T-helper 2 cell treated with Interferon-gamma antibody and Interleukin-4, amounts not matched to agents 5 μg/mL and 100 μg/mL, for 36 hours (primary cell): ENCODE measurements at places on chromosomes 5 and 9.
A peak's percentile ranks its signal among the peaks of the same experiment; 100 is the strongest.

DNA sequence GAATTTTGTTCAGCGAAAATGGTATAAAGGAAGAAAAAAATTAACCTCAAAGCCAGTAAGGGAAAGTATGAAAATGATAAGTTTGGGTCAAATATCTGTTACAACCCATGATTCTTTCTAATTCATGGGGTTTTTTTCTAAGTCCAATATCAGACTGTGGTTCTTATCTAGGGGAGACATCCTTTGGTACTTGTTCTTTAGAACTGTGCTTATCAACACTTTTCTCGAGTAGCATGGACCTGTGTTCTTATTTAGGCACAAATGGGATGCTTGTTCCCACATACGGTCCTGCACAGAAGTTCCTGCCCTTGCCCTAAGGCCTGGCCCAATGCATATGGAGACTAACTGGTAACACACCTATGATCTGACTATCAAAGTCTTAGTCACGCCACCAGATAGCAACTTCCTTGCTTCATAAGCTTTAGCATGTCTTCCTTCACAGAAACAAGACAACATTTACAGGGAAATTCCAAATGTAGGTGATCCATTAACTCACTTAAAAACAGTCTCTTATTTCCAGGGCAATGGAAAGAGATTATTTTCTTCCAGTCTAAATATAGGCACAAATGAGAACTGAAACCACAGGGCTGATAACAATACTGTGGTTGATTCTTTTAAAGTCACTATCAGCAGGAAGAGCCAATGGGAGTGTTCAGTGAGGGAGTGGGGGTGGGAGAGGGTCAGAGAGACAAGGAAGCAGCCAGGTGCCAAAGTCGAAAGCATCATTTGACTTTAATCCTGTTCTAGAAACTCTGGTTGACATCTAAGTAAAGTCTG lies 268.8 kb upstream of the ANKRD55 start:
- no peaks in the 10 kb centered on the region for H3K36me3 ChIP-seq
- no peaks in the 10 kb centered on the region for H3K27me3 ChIP-seq
- no peak for DNase-seq

- H3K4me3 ChIP-seq, result peak overlapping the region; percentile 29
- peaks cover 32% of the 10 kb centered on the region for H3K36me3 ChIP-seq
- DNase-seq, result no peak
- H3K27ac ChIP-seq, result peak overlapping the region; percentile 1
- H3K4me1 ChIP-seq, result peaks cover 34% of the 10 kb centered on the region
- no peaks in the 10 kb centered on the region for H3K27me3 ChIP-seq
These were observed 27.6 kb downstream of the IL7R start for GRCh38 chr5:35884191-35884769.

- peaks cover 13% of the 10 kb centered on the region for H3K27me3 ChIP-seq
- H3K4me1 ChIP-seq, result peaks cover 2% of the 10 kb centered on the region
- H3K4me3 ChIP-seq, result no peak overlapping the region
- H3K27ac ChIP-seq, result no peak overlapping the region
- H3K36me3 ChIP-seq, result no peaks in the 10 kb centered on the region
- DNase-seq, result no peak
These were observed 7.6 kb upstream of the CLPTM1L start for GRCh38 chr5:1352231-1353219.

DNA sequence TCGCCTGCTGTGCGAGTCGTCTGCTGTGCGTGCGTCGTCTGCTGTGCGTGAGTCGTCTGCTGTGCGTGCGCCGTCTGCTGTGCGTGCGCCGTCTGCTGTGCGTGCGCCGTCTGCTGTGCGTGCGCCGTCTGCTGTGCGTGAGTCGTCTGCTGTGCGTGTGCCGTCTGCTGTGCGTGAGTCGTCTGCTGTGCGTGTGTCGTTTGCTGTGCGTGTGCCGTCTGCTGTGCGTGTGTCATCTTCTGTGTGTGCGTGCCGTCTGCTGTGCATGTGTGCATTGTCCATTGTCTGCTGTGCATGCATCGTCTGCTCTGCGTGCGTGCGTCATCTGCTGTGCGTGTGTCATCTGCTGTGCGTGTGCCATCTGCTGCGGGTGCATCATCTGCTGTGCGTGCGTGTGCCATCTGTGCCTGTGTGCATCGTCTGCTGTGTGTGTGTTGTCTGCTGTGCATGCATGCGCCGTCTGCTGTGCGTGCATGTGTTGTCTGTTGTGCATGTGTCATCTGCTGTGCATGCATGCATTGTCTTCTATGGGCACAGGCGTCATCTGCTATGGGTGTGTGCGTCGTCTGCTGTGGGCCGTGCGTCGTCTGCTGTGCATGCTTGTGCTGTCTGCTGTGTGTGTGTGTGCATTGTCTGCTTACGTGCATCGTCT lies 68.6 kb upstream of the IRX4 start:
- H3K4me3 ChIP-seq, result no peak overlapping the region
- peaks cover 9% of the 10 kb centered on the region for H3K27me3 ChIP-seq
- DNase-seq, result no peak
- H3K36me3 ChIP-seq, result no peaks in the 10 kb centered on the region
- H3K4me1 ChIP-seq, result no peaks in the 10 kb centered on the region

GRCh38 chr5:45694971-45695803 lies 993 bp downstream of the HCN1 start:
- H3K4me3 ChIP-seq, result no peak overlapping the region
- no peaks in the 10 kb centered on the region for H3K36me3 ChIP-seq
- peaks cover 8% of the 10 kb centered on the region for H3K27me3 ChIP-seq
- H3K27ac ChIP-seq, result no peak overlapping the region
- no peaks in the 10 kb centered on the region for H3K4me1 ChIP-seq

- no peaks in the 10 kb centered on the region for H3K27me3 ChIP-seq
- no peak for DNase-seq
- H3K27ac ChIP-seq, result no peak overlapping the region
- no peak overlapping the region for H3K4me3 ChIP-seq
These were observed 163.6 kb upstream of the CDH6 start for GRCh38 chr5:31029925-31030324.

DNA sequence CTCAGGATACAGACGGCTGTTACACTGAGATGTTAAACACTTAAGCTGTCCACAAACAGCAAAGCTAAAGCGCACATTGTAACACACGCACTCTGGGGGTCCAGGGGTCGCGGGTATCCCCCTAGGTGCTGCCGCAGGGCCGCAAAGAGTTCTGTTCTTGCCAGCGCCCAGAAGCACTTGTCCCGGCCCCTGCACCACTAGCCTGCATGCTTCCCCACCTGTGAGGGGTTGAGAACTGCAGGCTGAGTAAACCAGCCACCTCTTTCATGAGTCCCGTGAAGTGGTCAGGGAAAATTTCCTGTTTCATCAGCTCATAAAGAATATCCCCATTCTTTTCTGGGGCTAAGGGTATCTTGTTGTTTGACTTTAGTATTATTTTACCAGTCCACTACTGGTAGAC lies 154.4 kb upstream of the FBXL17 start:
- H3K27me3 ChIP-seq, result no peaks in the 10 kb centered on the region
- no peak overlapping the region for H3K4me3 ChIP-seq
- no peaks in the 10 kb centered on the region for H3K4me1 ChIP-seq
- DNase-seq, result no peak
- H3K36me3 ChIP-seq, result no peaks in the 10 kb centered on the region

DNA sequence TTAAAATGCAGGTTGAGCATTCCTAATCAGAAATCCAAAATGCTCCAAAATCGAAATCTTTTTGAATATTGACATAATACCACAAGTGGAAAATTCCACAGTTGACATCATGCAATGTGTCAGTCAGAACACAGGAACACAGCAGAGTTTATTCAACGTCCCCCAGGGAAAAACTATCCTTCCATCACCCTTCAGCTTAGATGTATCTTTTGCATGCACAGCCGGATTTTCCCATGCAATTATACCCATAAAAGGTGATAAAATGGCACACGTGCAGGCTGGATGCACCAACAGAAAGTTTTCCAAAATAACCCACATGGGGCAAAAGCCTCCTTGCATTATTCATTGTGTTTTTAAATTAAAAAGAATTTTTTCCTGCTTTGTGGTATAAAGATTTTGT lies 71.2 kb downstream of the RAB24 start:
- H3K27me3 ChIP-seq, result no peaks in the 10 kb centered on the region
- no peak overlapping the region for H3K27ac ChIP-seq
- H3K4me1 ChIP-seq, result peaks cover 7% of the 10 kb centered on the region
- no peak overlapping the region for H3K4me3 ChIP-seq
- no peak for DNase-seq

DNA sequence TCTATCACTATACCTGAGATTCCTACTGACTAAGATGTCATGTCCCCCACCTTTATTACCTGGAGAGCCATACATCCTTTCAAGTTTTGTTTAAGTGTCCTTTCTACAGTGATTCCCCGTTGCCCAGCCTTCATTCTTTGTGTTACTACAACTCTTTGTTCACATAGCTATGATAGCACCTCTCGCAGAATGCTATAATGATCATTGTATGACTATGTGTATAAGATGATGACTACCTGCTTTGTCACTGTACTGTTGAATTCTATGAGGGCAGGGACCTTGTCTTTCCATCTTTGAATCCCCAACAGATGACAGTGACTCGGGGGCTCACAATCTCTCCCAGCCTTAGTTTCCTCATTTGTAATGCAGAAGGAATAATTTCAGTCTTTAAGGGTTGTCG lies 361.2 kb downstream of the NPR3 start:
- H3K4me3 ChIP-seq, result no peak overlapping the region
- DNase-seq, result no peak
- no peaks in the 10 kb centered on the region for H3K4me1 ChIP-seq
- no peaks in the 10 kb centered on the region for H3K27me3 ChIP-seq
- no peaks in the 10 kb centered on the region for H3K36me3 ChIP-seq

DNA sequence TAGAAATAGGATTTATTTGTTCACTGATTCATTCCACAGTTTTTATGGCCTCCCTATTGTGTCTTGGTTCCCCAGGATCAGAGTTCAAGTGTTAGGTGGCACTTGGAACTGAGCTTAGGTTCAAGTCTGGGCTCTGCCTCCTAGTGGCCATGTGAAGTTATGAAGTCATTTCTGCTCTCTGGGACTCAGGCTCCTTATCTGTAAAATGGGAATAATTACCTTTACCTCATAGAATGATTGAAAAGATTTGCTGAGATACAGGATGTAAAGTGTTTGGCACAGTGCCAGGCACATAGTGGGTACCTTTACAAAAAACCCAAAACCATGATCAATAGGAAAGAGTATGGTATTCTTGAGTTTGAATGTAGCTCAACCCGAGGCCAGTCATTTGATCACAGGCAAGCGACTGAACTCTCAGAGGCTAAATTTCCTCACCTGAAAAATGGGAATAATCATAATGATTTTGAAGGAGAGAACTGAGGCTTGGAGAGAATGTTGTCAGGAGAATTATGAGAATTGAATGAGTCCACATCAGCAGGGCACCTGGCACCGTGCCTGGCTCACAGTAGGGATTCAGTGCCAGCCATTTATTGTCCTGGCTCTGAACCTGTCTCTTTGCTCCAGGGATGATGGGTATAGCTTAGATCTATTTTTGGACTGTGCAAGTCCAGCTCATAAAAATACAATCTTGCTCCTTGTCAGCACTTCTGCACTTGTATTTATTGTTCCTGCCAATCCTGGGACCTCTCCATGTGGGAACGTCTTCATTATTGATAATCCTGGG lies 10.8 kb downstream of the NSG2 start:
- no peak overlapping the region for H3K27ac ChIP-seq
- DNase-seq, result no peak
- H3K4me3 ChIP-seq, result no peak overlapping the region
- H3K27me3 ChIP-seq, result peaks cover under 1% of the 10 kb centered on the region

- peaks cover 6% of the 10 kb centered on the region for H3K36me3 ChIP-seq
- no peak for DNase-seq
- no peak overlapping the region for H3K27ac ChIP-seq
- H3K4me1 ChIP-seq, result peaks cover 49% of the 10 kb centered on the region
These were observed 85.0 kb downstream of the GALNT10 start for GRCh38 chr5:154275566-154275965.

GRCh38 chr9:72315089-72315509 lies 49.9 kb downstream of the ZFAND5 start:
- H3K27me3 ChIP-seq, result peaks cover 2% of the 10 kb centered on the region
- no peaks in the 10 kb centered on the region for H3K36me3 ChIP-seq
- DNase-seq, result no peak
- no peak overlapping the region for H3K4me3 ChIP-seq
- H3K4me1 ChIP-seq, result no peaks in the 10 kb centered on the region

- no peak for DNase-seq
- no peak overlapping the region for H3K27ac ChIP-seq
- H3K4me1 ChIP-seq, result no peaks in the 10 kb centered on the region
- no peaks in the 10 kb centered on the region for H3K27me3 ChIP-seq
- no peaks in the 10 kb centered on the region for H3K36me3 ChIP-seq
These were observed 482.2 kb upstream of the PAPPA start for GRCh38 chr9:115671236-115671962.

GRCh38 chr5:173988554-173989431 lies at the start of gene C5orf47:
TSS of gene C5orf47 (plus strand) at chr5:173989170. CDS start at chr5:173989264, 94 bp downstream.
- no peak for DNase-seq
- H3K27ac ChIP-seq, result no peak within 1 kb of the TSS
- no peaks in the 10 kb centered on the region for H3K4me1 ChIP-seq
- peaks cover 4% of the 10 kb centered on the region for H3K27me3 ChIP-seq

GRCh38 chr5:128264564-128265360 lies 181.2 kb downstream of the SLC12A2 start:
- no peak overlapping the region for H3K27ac ChIP-seq
- DNase-seq, result no peak
- no peak overlapping the region for H3K4me3 ChIP-seq

DNA sequence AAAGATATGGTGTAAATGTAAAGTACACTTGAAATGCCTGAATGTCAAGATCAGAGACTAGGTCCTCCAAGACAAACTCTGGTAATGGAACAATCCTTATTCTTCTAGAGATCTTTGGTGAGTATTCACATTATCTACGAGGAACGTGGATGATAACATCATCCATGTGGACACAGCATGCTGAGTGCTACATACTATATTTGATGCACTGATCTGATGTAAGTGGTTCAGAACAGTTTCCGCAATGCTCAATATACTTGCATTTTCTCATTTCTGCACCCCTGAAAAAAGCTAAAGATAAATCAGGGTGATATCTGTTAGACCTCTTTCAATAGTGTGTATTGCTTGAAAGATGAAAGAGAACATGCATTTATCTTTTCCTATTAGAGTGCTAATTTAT lies 226.8 kb downstream of the EFNA5 start:
- no peaks in the 10 kb centered on the region for H3K36me3 ChIP-seq
- no peak for DNase-seq
- no peak overlapping the region for H3K4me3 ChIP-seq
- peaks cover 4% of the 10 kb centered on the region for H3K27me3 ChIP-seq

DNA sequence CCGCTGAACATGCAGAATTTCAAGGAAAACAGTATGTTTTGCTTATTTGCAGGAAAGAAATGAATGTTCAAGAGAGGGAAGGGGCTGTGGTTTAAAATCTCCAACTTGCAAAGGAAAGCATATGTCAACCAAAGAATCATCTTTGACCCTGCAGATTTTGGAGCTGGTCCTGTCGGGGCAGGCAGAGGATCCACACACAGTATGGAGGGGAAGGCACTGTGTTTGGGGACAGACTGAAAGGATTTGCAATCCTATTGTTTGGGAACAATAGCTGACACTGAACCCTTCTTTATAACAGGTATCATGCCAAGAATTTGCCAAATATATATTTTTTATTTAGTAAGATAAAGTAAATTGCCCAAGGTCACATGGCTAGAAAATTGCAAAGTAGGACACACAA lies 121.4 kb upstream of the ZNF618 start:
- no peak overlapping the region for H3K4me3 ChIP-seq
- no peak for DNase-seq

GRCh38 chr9:12705738-12706391 lies 12.7 kb downstream of the TYRP1 start:
- H3K36me3 ChIP-seq, result no peaks in the 10 kb centered on the region
- no peak for DNase-seq
- no peak overlapping the region for H3K4me3 ChIP-seq

- peak overlapping the region; percentile 9 for H3K27ac ChIP-seq
- peak overlapping the region; percentile 57 for H3K4me3 ChIP-seq
- H3K36me3 ChIP-seq, result peaks cover 12% of the 10 kb centered on the region
- H3K4me1 ChIP-seq, result peaks cover 57% of the 10 kb centered on the region
These were observed 70.5 kb downstream of the MLLT3 start for GRCh38 chr9:20551835-20552234.

GRCh38 chr5:59863777-59864176 lies 29.7 kb downstream of the PDE4D start:
- no peak for DNase-seq
- H3K4me3 ChIP-seq, result no peak overlapping the region
- no peaks in the 10 kb centered on the region for H3K4me1 ChIP-seq
- H3K27ac ChIP-seq, result no peak overlapping the region
